ENCODE measurements at places on chromosomes 11 and 22.

DNA sequence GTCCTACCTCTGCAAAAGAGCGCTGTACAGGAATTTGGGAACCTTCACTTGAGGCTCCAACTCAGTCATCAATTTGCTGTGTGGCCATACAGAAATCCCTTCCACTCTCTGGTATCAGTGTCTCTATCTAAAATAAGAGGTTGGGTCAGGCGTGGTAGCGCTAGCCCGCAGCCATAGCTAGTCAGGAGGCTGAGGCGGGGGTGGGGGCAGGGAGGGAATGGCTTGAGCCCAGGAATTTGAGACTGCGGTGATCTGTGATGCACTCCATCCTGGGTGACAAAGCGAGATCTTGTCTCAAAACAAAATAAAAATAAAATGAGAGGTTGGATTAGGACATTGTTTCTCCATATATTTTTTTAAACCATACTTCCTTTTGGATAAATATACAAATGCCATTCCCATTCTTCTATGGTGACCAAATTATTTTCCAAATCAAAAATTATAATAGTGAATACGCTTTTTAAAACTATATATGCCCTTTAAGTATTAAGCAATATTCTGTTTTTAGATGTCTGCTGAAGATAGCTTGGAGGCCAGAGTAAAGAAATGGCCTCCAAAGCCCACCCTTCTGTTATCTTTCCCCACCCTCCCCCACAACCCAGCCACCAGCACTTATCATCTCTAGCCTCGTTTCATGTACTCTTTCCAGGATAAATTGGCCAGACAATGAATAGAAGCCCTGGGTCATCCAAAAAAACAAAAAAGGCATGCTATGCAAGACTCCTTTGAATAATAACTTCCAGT is 87.2 kb downstream of the PLEKHA7 start:
- DNase-seq = no peak

DNA sequence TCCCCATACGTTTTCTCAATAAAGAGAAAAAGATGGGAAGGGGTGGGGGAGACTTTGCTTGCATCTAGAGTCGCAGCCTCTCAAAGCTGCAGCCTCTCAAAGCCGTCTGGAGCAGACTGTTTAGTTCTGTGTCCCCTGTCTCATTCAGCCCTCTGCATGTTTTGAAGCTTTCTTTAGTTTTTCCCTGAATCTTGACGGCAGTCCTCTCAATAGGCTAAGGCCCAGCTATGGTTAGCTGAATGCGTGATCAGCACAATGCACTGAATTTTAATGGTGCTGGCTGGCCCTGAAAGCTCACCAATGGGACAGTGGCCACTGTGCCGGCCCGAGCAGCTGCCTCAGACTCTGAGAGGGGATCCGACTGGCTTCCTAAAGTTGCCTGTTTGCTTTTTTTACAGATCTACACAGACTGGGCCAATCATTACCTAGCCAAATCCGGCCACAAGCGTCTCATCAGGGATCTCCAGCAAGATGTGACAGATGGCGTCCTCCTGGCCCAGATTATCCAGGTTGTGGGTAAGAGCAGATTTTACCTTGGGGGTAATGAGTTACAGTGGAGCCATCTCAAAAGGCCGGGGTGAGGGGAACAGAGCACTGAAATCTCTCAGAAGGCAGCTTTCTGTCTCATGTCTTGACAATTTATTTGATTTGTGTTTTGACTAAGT is 119.6 kb downstream of the NAV2 start:
- no peak for DNase-seq

- no peak for DNase-seq
Observed at GRCh38 chr22:50434849-50435248, 40.0 kb downstream of the SBF1 start.

GRCh38 chr11:75376175-75376574 is 23.1 kb upstream of the RPS3 start:
- no peak for DNase-seq

DNA sequence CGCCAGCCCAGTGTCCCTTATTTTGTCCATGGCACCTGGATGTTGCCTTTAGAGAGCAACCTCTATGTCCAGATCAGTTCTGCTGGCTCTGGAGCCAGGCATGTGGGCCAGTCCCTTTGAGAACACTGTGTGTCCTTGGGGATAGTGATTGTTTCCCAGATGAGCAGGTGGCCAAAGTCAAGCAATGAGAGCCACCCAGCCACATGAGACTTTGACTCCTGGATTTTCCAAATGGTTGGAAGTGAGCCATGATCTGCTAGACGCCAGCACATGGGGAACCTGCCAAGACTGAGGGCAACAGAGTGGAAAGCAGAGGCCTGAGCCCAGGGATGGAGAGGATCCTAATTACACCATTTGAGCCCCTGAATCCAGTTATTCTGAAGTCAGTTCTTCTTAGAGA is 479.8 kb downstream of the OPCML start:
- DNase-seq = no peak

DNA sequence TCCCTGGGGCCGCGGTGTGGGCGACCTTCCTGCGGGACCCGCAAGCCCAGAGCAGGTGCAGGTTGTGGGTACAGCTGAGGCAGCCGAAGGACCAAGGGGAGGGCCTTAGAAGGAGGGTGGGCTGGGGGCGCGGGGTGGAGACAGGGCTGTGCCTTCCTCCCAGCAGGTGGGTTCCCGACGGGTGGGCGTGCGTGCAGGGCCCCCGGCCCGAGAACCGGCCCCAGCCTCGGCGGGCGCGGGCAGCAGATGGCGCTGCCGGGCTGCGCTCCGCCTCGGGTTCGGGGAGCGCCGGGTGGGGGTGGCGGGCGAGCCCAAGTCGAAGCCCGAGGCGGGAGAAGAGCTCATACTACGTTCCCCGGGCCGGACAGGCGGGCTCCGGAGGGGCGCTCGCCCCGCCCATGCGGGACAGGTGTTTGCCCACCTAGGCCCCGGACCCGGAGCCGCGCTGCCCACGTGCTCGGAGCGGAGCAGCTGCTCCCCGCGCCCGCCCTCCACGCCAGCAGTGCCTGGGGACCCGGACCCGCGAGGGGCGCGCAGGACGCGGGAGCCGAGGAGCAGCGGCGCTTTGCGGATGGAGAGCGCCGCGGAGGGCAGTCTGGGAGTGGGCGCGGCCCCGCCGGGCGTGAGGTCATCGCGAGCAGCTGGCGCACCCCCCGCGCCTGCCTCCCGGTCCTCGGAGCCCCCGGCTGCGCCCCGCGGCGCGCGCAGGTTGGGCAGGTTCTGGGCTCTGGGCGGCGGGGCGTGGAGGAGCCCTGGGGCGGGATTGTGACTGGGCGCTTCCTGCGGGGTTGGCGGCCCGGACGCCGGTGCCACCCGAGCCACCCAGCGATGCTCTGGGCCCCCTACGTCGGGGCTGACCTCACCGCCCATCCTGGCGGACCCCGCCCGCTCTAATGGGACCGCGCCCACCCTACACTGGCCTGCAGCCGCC is 25.3 kb downstream of the DUSP8 start:
- peak; percentile 68 for DNase-seq

DNA sequence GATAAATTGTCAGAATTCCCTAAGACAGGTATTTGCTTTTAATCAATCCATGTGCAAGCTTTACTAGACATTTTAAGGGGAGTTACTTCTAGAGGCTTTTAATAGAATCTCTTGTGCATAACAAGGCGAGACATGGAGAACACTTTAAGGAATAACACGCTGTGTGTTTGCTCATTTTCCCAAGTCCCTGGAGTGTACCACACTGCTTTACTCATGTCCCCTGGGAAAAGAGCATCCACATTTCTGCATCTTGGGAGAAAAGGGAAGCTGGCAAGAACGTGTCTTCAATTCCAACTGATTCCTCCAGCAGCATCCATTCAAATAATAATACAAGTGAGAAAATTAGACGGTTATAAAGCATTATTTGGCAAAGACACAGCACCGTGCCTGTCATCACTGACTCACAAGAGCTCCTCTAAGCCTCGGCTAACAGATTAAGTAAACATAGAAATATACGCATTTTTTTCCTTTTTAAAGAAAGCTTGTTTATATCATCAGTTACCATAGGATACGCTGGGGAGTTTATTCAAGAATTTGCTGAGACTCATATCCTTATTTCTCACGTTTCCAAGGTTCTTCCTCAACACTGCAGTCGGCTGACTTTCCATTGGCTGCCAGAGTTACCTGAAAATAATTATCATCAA is 121.5 kb downstream of the CD44 start:
- peak; percentile 60 for DNase-seq

GRCh38 chr11:63242089-63242781 is 1.2 kb downstream of the SLC22A25 start:
- DNase-seq = no peak

DNA sequence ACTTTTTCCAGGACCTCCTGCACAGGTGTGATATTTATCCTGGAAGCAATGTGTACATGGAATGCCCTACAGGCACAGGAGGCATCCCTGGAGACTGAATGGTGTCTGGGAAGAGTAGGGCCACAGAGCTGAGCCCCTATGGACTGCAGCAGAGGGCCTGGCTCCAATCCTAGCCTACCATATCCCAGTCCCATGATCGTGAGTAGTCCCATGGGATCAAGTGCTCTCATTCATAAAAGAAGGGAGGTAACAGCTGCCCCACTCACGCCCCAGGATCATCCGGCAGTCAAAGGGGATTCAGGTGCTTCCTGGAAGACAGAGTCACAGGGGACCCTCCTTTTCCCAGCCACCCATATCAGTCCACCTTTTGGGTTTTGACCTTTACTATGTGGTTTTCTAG is 24.0 kb downstream of the ANKK1 start:
- DNase-seq = no peak

DNA sequence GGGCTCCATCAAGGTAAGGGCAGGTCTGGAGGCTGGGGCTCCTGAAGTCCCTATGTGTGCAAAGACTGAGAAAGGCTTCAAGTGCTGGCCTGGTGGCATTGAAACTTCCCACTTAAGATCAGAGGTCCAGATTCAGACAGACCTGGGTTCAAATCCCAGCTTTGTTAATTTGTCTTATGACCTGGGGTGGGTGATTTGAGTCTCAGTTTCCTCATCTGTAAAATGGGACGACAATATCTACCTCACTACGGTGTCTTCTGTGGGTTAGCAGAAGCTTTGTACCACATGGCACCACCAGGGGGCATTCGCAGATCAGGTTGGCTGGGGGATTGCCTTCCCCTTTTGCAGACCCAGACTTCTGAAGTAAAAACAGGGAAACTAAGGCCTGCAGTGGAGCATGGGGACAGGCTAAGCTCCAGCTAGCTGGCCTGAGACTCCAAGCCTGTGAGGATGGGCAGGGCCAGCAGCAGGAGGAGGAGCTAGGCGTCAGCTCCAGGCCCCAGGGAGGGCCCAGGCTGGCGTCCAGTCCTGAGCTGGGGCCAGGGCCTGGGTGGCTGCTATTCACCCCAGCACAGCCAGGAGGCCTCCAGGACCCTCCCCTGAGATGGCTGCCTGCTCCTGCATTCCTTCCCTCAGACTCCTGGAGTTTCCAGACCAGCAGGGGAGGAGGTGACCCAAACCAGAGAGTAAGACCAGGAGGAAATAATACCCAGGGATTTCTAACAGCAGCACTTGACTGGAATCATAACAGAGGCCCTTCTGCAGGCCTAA is 1.5 kb downstream of the CASTOR1 start:
- peak; percentile 95 for DNase-seq

DNA sequence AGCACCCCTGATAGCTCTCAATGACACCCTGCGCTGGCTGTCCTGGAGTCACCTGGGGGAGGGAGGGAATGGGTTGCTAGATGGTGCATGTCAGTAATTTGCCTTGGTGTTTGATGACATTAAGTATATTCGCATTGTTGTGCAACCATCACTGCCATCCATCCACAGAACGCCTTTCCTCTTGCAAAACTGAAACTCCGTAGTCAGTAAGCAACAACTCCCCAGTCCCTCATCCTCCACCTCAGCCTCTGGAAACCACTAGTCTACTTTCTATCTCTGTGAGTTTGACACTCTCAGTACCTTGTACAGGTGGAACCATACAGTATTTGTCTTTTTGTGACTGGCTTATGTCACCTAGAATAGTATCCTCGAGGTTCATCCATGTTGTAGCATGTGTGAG is 62.6 kb downstream of the PKNOX2 start:
- no peak for DNase-seq

- peak; percentile 67 for DNase-seq
Observed at GRCh38 chr11:118194835-118195627, 18.6 kb upstream of the SCN2B start.

DNA sequence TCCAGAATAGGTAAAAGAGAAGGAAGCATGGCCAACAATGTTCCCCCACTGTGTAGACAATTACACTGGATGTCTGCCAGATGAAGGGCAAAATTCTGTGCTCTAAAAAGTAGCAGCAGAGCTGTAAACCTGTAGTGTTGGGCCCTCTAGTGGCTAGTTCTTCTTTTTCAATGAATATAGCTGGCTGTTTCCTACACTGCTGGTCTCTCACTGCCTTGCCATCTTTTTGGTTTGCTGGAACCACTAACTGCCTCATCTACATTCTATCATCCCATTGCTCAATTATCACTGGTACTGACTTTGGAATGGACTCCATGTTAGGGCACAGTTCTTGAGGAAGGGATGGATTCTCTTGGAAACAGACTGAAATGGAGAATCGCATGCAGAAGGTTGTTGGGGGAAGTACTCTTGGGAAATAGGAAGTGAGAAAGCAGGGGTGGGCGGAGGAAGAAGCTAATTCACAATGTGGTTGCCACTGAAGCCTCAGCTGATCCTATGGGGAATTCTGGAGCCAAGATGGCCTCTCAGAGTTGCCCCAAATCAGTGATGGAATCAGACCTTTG is 17.9 kb downstream of the KCNE3 start:
- peak; percentile 69 for DNase-seq

DNA sequence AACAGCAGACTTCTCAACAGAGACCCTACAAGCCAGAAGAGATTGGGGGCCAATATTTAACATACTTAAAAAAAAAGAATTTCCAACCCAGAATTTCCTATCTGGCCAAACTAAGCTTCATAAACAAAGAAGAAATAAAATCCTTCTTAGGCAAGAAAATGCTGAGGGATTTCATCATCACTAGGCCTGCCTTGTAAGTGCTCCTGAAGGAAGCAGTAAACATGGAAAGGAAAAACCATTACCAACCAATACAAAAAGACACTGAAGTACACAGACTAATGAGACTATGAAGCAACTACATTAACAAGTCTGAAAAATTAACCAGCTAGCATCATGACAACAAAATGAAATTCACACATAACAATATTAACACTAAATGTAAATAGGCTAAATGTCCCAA is 947.9 kb upstream of the CHORDC1 start:
- DNase-seq = no peak

DNA sequence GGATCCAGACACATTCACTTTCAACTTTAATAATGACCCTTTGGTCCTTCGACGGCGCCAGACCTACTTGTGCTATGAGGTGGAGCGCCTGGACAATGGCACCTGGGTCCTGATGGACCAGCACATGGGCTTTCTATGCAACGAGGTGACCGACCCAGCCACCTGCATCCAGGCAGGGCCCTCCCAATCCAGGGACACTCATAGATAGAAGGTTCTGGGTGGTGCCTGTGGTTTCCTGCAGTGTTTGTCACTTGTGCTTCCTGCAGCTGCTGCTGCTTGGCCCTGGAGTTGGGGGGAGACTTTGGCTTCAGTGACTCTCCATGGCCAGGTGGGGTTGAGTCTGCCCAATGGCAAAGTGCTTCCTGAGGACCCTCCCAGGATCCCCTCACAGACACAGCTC is 7.3 kb downstream of the APOBEC3B start:
- DNase-seq = no peak

GRCh38 chr11:13680501-13681264 is 12.2 kb downstream of the FAR1 start:
- no peak for DNase-seq
